Smooth muscle cell of bladder (primary cell): ENCODE measurements at places on chromosomes 16 and 17. TPM values are rescaled to one million over a fixed set of nuclear protein-coding genes. Genes with fewer than 3 reads are reported as not detected.

The KRTAP2-3 gene
- not detected in 2 replicates for total RNA-seq

The EVPL gene
- under 0.01 TPM in 2 replicates for total RNA-seq

The UBB gene
- 4,404 and 4,718 TPM in 2 replicates for total RNA-seq

The CWC25 gene
- total RNA-seq, result 7.4 and 10.4 TPM in 2 replicates

The CREBBP gene
- total RNA-seq, result 16.6 and 18.5 TPM in 2 replicates

The APOH gene
- total RNA-seq, result not detected in 2 replicates

The FDXR gene
- 38.4 and 45.8 TPM in 2 replicates for total RNA-seq

The TMEM107 gene
- 18.4 and 45.5 TPM in 2 replicates for total RNA-seq

The CA4 gene
- 0.14 TPM in 1 of 2 replicates, not detected in the other for total RNA-seq

The TBKBP1 gene
- total RNA-seq, result 6.4 and 13.6 TPM in 2 replicates

The KRT33B gene
- total RNA-seq, result 0.14 and 0.18 TPM in 2 replicates

The USP43 gene
- under 0.01 TPM in 2 replicates for total RNA-seq

The ARL4D gene
- 36.0 and 49.8 TPM in 2 replicates for total RNA-seq

The TBX2 gene
- total RNA-seq, result 13.6 and 22.5 TPM in 2 replicates

The ADAD2 gene
- not detected in 2 replicates for total RNA-seq

The SLC6A2 gene
- total RNA-seq, result not detected in 2 replicates

The ITPRIPL2 gene
- 19.6 and 30.2 TPM in 2 replicates for total RNA-seq

The CASKIN1 gene
- 0.14 and 0.37 TPM in 2 replicates for total RNA-seq

The AHSP gene
- not detected in 2 replicates for total RNA-seq

The CBX2 gene
- 0.28 and 0.57 TPM in 2 replicates for total RNA-seq

The KRT222 gene
- total RNA-seq, result 0.09 TPM in 1 of 2 replicates, not detected in the other

The IGF2BP1 gene
- 0.14 and 1.1 TPM in 2 replicates for total RNA-seq

The FBXL16 gene
- total RNA-seq, result not detected in 2 replicates

The UTS2R gene
- total RNA-seq, result not detected in 2 replicates

The PITPNM3 gene
- total RNA-seq, result 0.14 and 0.28 TPM in 2 replicates

The DOC2A gene
- 0.28 TPM in 1 of 2 replicates, not detected in the other for total RNA-seq

The TEX14 gene
- under 0.01 TPM in 1 of 2 replicates, not detected in the other for total RNA-seq

The CTF1 gene
- total RNA-seq, result 1.6 and 1.7 TPM in 2 replicates

The LRRC75A gene
- total RNA-seq, result 0.71 and 0.83 TPM in 2 replicates

The TRPV3 gene
- total RNA-seq, result 1.4 and 4.3 TPM in 2 replicates

The GPR139 gene
- not detected in 2 replicates for total RNA-seq

The GUCY2D gene
- total RNA-seq, result under 0.01 and 0.09 TPM in 2 replicates

The MXRA7 gene
- total RNA-seq, result 160 and 244 TPM in 2 replicates

The KRT13 gene
- total RNA-seq, result 0.28 and 0.65 TPM in 2 replicates

The GJD3 gene
- total RNA-seq, result 1.8 and 2.0 TPM in 2 replicates

The TLCD3B gene
- total RNA-seq, result 0.09 TPM in 1 of 2 replicates, not detected in the other

The KRT32 gene
- total RNA-seq, result under 0.01 TPM in 1 of 2 replicates, not detected in the other

The ABCA10 gene
- total RNA-seq, result 2.2 and 2.4 TPM in 2 replicates

The TBC1D26 gene
- under 0.01 and 0.37 TPM in 2 replicates for total RNA-seq

The PLXDC1 gene
- 0.28 and 0.83 TPM in 2 replicates for total RNA-seq

The MPP3 gene
- 7.8 and 10.0 TPM in 2 replicates for total RNA-seq

The RAD51D gene
- total RNA-seq, result 6.4 and 8.2 TPM in 2 replicates

The SLC38A8 gene
- not detected in 2 replicates for total RNA-seq

The KRTAP9-2 gene
- not detected in 2 replicates for total RNA-seq

The FLYWCH1 gene
- total RNA-seq, result 36.4 and 42.5 TPM in 2 replicates

The KRTAP4-2 gene
- total RNA-seq, result not detected in 2 replicates

The MFSD6L gene
- not detected in 2 replicates for total RNA-seq

The RNF43 gene
- not detected in 2 replicates for total RNA-seq

The FOXJ1 gene
- total RNA-seq, result not detected in 2 replicates

The ARL5C gene
- not detected in 2 replicates for total RNA-seq

The HAS3 gene
- total RNA-seq, result 2.4 and 7.6 TPM in 2 replicates

The TIGD7 gene
- 2.6 and 4.6 TPM in 2 replicates for total RNA-seq

The OR3A3 gene
- not detected in 2 replicates for total RNA-seq

The TNK1 gene
- total RNA-seq, result 0.37 and 0.57 TPM in 2 replicates

The TNP2 gene
- total RNA-seq, result not detected in 2 replicates
